Putamen (tissue), 1 donor: ENCODE measurements at places on chromosomes 3 and 15.

DNA sequence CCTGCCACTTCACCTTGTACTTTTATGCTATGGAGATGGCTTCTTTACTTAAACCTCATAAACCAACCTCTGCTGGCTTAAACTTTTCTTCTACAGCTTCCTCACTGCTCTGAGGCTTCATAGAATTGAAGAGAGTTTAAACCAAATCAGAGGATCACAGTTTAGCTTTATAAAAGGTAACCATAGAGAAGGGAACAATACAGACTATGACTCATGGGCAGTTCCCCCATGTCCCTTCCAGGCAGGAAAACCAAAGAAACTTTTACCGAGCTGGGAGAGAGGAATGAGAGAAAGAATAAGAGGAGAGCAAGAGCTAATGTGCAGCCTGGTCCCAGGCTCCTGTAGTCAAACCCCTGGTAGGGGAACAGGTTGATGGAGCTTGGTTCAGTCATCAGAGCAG lies 53.9 kb upstream of the NEDD4 start:
- DNase-seq: no peak

DNA sequence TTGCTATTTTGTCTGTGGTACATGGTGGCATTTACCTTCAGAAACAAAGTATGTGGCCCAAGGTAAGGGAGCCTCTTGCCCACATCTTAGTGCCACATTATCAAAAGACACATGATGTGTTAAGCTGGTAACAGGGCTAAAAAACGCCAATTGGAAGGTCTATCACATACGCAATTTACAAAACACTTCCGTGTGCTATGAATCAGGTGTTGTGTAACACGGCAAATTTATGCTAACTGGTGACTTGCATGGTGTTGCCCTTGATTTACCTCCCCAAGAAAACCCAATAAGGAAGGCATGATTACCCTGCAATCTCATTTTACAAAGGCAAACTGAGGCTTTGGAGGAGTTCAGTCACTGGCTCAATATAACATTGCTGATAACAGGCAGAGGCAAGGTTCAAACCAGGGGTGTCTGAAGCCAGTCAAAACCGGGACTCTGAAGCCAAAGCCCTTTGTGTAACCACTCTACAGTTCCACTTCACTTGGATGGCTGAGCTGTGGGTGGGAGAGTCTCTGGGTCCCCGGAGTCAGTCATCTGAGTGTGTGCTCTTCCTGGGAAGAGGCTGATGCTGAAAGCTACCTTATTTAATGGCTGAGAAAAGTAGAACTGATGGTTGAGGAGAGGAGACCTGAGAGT lies 103.9 kb upstream of the BCL6 start:
- no peak for DNase-seq

GRCh38 chr15:80588801-80589200 lies 106.3 kb upstream of the ABHD17C start:
- DNase-seq: no peak

DNA sequence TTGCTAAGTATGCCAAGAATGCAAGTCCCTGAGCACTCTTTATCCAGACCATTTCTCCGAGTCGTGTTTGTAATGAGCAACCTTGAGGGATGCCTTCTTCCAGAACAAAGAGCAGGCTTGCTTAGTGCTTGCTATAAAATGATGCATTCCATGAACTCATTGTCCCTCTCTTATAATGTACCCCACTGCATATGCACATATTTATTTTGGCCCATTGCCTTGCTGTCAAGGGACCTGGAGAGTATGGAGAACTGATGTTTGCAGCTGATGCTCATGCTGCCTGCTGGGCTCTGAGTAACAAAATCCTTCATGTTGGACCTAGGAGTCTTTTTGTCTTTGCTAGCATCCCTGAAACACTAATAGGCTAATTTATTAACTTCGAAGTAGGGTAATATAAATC lies 97.8 kb upstream of the AADACL2 start:
- no peak for DNase-seq

- DNase-seq: no peak
Observed at GRCh38 chr15:40310001-40310959, 2.5 kb upstream of the PLCB2 start.

- no peak for DNase-seq
Observed at GRCh38 chr3:52144796-52145735, 9.2 kb downstream of the POC1A start.

DNA sequence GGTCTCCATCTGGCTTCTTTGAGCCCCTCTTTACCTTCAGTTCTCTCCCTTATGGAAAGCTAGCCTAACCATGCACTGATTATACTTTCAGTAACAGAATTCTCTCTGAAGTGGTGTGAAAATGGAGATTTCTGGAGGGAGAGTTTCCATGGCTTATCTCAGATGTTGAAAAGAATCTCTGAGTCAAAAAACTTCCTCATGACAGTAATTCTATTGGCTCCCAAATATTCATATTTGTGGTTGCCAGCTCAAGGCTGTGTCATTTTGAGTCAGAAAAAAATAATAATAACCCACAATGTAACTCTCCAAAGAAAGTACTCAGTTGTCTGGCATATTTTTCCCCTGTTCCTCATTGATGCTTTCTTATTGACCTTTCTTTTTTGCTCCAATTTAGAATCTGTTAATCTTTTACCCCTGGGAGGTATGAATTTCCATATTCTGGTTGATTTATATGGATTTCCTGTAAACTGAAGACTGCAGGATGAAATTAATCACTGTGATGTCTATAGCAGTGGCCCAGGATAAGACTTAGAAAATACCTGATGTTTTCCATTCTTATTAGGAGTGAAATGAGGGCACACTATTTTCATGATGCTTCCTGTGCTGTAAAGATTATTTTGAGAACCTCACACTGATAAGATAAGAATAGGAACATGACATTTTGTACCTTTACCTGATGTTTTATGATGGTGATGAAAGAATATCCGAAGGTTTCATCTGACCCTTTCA lies 149.5 kb upstream of the EPHA3 start:
- no peak for DNase-seq

DNA sequence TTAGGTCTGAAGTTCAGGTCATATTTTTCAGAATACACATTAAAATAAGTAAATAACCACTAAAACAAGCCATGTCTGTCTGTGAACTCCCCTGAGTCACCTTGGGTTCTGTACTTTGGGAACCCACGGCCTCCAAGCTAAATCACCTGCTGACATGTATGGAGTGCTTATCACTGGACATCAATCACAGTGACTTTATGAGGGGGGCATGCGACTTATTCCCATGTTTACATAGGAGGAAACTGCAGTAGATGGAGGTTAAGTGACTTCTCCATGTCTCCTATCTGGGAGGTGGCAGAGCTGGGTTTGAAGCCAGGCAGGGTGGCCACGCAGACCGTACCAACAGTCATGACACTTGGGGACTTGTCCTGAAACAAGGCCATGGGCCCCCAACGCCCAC lies 8.1 kb downstream of the ITIH4 start:
- no peak for DNase-seq

DNA sequence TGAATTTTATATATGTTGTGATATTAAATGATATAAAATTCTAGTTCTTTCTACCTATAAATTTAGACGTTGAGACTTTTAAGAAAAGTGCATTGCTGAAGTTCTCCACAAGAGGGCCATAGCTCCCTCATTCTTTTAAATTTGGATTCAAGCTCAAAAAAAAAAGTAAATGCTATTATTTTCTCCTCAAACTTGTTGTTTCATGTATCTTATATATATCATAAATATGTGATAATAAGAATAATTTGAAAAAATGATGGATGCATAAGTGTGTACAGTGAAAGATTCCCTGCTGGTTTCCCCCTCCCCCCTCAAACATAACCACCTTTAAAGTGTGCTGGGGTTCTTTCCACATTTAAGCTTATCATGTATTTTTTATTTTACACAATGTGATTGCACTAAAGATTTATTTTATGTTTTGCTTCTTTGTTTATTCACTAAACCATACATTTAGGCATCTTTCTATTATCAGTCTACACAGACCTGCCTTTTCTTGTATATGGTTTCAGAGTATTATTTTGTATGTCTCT lies 769.4 kb upstream of the GOLIM4 start:
- DNase-seq: no peak

DNA sequence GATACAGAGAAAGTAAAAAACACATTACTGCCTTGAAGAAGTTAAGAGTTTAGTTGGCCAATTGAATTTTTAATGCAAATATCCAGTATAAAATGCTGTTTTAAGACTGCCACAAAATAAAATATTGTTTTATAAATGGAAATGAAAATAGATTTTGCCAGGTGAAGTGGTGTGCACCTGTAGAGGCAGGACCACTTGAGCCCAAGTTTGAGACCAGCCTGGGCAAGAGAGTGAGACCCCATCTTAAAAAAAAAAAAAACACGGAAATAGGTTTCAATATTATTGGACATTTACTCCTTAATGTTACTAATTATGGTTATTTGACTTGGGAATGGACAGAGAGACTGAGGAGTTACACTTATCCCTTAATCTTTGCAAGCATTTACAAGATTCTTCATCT lies 1.9 kb downstream of the PIGB start:
- DNase-seq: no peak

- DNase-seq: no peak
Observed at GRCh38 chr15:98150084-98150483, 189.6 kb downstream of the ARRDC4 start.

GRCh38 chr15:43105077-43105736 lies 631 bp downstream of the UBR1 start:
- DNase-seq: no peak

DNA sequence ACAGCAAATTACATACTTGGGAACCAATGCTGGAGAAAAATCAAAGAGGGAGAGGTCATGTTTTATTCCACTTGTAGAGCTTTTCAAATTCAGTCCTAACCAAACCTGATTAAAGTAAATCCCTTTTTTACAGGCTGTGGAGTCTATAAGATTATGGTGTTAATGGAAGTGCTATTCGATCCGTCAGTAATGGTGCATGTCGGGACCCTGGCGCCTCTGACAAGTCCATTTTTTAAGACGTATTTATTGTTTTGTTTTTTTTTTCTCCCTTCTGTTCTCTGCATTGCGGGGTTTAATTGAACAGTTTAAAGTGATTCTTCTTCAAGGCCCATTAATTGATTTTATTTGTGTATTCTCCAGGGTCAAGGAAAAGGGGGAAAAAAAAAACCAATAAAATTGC lies 725.9 kb downstream of the TUSC7 start:
- DNase-seq: no peak

DNA sequence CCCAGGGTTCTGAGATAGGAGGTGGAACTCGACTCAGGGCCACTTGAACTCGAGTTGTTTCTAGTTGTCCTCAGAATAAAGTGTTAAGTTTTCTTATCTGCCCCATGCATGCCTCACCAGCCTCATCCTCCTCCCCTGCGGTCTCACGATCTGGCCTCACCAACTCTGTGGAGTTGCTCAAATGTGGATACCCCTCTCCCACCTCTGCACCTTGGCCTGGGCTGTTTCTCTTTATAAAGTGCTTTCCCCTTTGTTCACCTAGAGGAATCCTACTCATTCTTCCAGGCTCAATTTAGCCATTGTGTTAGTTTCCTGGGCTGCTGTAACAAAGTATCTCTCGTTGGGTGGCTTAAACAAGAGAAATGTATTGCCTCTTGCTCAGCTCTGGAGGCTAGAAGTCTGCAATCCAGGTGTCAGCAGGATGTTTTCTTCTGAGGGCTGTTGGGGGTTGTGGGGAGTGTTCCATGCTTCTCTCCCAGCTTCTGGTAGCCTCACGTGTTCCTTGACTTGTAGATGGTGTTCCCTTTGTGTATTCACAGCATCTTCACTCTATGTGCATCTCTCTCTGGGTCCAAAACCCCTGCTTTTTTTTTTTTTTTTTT lies 100.7 kb downstream of the MEX3B start:
- DNase-seq: no peak

GRCh38 chr3:34969513-34969912 lies 669.8 kb upstream of the ARPP21 start:
- no peak for DNase-seq

DNA sequence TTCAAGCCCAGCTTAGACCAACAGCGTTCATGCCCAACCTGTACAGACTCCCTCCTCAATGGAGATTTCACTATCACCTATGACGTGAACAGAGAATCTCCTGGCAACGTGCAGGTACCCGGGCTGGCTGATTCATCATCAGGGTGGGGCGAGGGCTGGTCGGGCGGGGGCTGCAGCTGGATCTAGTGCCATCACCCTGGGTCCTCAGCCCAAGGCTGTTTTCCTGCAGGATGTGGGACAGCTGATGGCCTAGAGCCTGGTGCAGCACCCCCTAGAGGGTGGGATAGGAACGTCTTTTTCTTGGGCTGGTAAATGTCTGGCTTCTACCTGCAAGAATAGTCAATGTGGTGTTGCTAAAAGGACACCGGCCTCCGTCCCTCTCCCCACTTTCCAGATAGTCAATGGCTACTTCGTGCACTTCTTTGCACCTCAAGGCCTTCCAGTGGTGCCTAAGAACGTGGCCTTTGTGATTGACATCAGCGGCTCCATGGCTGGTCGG lies 4.4 kb downstream of the ITIH3 start:
- DNase-seq: no peak

DNA sequence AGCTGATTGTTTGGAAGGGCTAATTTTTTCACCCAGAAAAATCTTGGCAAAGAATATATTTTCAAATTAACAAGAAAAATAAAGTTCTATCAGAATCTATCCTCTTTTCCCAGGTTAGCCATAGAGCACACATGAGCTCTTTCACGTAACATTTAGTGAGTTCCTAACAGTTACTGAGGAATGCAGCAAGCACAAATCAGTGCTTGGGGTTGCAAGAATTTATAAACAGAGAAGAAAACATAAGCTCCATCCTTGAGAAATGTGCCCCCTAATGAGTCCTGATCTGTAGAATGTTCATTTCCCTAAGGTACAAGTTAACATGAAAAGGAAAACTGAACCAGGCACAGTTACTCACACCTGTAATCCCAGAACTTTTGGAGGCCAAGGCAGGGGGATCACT lies 13.9 kb downstream of the EOGT start:
- no peak for DNase-seq

- no peak for DNase-seq
Observed at GRCh38 chr3:53250453-53250852, 5.4 kb downstream of the TKT start.

- no peak for DNase-seq
Observed at GRCh38 chr15:60734851-60735250, 255.9 kb upstream of the ICE2 start.

GRCh38 chr3:193680220-193680619 lies 87.2 kb downstream of the OPA1 start:
- no peak for DNase-seq

- no peak for DNase-seq
Observed at GRCh38 chr3:49422379-49423248, at the start of gene AMT. AMT (minus strand) TSS chr3:49422473; CDS start chr3:49422450, 23 bp downstream.

DNA sequence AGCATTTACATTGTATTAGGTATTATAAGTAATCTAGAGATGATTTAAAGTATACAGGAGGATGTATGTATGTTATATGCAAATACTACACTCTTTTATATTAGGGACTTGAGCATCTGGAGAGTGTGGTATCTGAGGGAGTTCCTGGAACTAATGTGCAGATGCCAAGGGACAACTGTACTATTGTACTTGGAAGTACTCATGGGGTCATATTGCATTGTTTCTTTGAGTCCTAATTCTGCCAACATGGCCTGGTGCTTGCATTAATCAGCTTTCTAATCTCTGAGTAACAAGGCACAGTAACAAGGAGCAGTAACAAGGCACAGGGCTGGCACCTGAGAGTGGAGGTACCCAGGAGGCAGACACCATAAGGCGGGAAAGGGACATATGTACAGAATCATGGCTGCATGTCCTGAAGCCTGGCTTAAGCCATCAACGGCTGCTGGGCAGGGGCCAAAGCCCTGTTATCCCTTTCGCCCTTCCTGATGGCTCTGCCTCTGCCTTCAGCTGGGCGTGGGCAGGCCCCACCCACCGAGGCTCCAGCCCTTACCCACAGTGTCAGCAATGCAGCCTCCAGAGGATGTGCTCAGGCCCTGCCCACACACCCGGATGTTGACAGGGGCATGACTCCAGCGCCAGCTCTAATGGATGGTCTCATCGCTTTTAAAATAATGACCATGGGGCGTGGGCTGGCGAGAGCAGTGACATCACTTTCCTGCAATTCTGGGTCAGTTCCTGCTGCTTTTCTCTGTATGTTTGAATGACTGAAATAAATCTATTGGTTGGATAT lies 22.9 kb downstream of the CEMIP start:
- no peak for DNase-seq
